ENCODE measurements at places on chromosomes 2 and 18.
A peak's percentile ranks its signal among the peaks of the same experiment; 100 is the strongest.

DNA sequence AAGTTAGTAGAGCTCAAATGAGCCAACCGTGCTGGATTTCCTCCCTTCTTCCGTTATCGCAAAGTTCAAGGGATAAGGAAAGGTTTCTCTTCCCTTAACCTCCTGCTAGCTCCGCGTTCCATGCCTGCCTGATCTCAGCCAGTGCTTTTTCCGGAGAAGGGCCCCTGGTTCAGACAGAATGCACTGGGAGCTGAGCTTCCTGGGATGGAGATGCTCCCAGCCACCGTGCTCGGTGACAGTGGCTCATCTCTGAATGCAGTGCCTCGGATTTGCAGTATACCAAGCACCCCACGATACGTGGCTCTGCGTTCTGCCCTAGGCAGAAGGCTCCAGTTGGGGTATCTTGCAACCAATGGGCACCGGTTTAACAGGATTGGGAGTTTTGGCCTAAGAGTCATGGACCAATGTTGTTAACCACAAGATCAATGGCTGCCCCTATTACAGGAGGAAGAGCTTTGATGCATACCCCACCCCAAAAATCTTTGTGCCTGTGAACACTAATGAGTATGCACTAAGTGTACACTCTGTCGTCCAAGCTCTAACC lies 876 bp downstream of the CNTNAP5 start:
- no peak for DNase-seq

DNA sequence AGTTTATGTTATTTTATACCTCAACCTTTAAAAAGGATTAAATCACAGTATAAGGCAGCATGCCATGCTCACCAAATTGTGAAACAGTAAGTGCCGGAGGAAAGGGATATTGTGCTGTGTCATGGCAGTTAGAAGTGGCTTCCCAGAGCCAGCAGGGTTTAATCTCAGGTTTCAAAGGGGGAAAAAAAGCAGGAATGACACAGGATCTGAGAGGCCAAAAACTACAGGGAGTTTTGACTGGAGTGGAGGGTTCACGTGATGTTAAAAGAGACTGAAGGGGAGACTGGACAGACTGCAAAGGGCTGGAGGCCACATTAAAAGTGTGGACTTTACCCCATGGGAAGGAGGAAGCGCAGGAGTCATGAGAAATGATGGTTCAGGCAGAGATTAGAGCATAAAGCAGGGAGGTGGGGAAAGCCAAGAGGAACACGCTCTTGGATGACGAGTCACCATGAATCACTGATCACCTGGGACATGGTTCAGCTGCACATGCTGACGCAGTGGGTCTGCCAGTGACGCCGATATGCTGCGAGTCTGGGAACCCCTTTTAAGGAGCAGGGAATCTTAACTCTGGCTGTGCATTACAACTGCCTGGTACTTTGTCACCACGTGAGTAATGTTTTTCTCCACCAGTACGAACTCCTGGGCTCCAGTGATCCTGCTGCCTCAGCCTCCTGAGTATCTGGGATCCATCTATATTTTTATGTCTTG lies 6.1 kb downstream of the CHMP1B start:
- DNase-seq: peak; percentile 88

GRCh38 chr18:27922780-27923179 lies 254.2 kb downstream of the CDH2 start:
- no peak for DNase-seq

DNA sequence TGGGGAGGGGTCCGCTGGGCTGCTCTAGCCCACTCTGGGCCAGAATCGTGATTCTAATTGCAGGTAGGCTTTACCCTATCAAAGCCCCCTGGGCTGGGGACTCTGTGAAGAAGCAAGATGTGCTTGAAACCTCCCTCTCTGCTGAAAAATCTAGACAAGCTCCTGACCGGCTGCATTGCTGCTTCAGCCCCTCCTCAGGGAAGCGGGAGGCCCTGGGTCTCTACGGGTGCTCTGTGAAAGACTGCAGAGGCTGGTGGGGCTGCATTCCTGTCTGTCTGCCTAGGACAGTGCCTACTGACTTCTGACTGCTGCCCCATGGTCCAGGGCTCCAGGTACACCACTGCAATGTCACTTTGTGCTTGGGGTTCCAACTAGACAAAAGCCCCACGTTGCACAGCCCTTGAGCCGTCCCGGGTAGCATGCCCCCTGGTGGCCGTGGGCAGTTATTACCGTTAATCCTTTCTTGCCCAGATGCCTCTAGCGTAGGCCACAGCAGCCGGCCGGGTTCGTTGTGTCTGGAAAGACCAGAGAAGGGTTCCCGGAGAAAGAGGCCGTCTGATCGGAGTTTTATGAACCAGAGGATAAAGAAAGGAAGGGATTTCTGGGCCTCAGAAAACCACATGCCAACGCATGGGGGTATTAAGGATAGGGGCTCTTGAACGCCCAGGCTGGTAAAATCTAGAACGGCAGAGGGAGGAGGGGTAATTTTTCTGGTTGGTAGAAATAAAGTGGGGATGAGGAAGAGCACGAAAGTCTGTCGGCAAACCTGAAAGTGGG lies 15.9 kb upstream of the C1QL2 start:
- DNase-seq: no peak

DNA sequence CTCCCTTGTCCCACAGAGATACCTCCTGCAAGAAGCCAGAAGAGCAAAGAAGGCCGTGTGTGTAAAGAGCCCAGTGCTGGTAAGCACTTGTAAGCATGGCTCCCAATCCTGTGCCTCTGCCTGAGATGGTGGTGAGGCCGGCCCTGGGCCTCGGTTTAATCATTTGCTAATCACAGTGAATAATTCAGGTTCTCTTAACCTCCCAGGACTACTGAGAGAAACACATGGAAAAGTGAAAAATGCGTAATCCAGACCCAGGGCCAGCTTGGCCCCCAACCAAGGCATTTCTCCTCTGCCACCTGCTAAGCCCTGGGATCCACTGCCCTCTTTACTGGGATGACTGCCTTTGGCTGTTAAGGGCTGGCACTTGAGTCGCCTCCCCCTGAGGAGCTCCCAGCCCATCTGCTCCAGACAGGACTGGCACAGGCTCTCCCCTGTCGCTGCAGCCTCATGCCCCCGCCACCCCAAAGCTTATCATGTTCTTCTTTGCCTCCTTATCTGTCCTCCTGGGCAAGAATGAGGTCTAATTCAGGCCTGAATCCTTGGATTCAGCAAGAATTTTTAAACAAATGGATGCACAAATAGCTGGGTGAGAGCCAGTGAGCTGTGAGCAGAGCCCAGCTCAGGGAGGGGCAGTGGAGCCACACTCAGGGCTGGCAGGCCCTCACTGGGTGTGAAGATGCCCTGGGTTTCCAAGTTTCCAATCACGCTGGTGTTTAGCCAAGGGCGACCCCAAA lies 193.9 kb upstream of the HS6ST1 start:
- no peak for DNase-seq

- no peak for DNase-seq
These were observed 15.2 kb downstream of the PRELID3A start for GRCh38 chr18:12422936-12423335.

GRCh38 chr2:46970334-46971288 lies 55.0 kb upstream of the MCFD2 start:
- no peak for DNase-seq

- DNase-seq: no peak
These were observed 118.0 kb upstream of the MYCN start for GRCh38 chr2:15822151-15823044.

GRCh38 chr2:135183822-135184221 lies 131.7 kb downstream of the RAB3GAP1 start:
- DNase-seq: no peak
